SK-MEL-5 (cell line): ENCODE measurements at places on chromosomes 4 and X. TPM values are rescaled to one million over a fixed set of nuclear protein-coding genes. Genes with fewer than 3 reads are reported as not detected.

The PI4K2B gene
- 9.1 and 10.3 TPM in 2 replicates for total RNA-seq

The WDR1 gene
- 246 and 248 TPM in 2 replicates for total RNA-seq

The USP17L13 gene
- not detected in 2 replicates for total RNA-seq

The CHRDL1 gene
- 0.08 and 0.18 TPM in 2 replicates for total RNA-seq

The DIPK2B gene
- not detected in 2 replicates for total RNA-seq

The RAP1GDS1 gene
- 47.1 and 48.6 TPM in 2 replicates for total RNA-seq

The CSAG3 gene
- 7.6 and 8.9 TPM in 2 replicates for total RNA-seq

The TBC1D8B gene
- total RNA-seq = 2.4 and 4.2 TPM in 2 replicates

The RBM46 gene
- 0.40 and 0.42 TPM in 2 replicates for total RNA-seq

The MAP7D2 gene
- 1.9 and 3.5 TPM in 2 replicates for total RNA-seq

The SPANXA1 gene
- 0.43 TPM in 1 of 2 replicates, not detected in the other for total RNA-seq

The ACE2 gene
- total RNA-seq = 0.05 TPM in 1 of 2 replicates, not detected in the other

The CXCL1 gene
- 76.1 and 81.3 TPM in 2 replicates for total RNA-seq

The RHOH gene
- not detected in 2 replicates for total RNA-seq

The DCAF12L1 gene
- not detected in 2 replicates for total RNA-seq

The TKTL1 gene
- total RNA-seq = 0.42 TPM in 1 of 2 replicates, not detected in the other

The CD38 gene
- 0.16 and 0.59 TPM in 2 replicates for total RNA-seq

The CXCL11 gene
- 0.26 TPM in 1 of 2 replicates, not detected in the other for total RNA-seq

The BEX5 gene
- not detected in 2 replicates for total RNA-seq
